ENCODE measurements at places on chromosomes 7 and 10.
A peak's percentile ranks its signal among the peaks of the same experiment; 100 is the strongest.

GRCh38 chr7:49702099-49702498 lies 71.3 kb upstream of the VWC2 start:
- no peak for DNase-seq

GRCh38 chr10:73886661-73887293 lies 12.4 kb upstream of the CAMK2G start:
- DNase-seq, result no peak

GRCh38 chr7:106613848-106614560 lies 47.0 kb downstream of the CCDC71L start:
- DNase-seq, result no peak

DNA sequence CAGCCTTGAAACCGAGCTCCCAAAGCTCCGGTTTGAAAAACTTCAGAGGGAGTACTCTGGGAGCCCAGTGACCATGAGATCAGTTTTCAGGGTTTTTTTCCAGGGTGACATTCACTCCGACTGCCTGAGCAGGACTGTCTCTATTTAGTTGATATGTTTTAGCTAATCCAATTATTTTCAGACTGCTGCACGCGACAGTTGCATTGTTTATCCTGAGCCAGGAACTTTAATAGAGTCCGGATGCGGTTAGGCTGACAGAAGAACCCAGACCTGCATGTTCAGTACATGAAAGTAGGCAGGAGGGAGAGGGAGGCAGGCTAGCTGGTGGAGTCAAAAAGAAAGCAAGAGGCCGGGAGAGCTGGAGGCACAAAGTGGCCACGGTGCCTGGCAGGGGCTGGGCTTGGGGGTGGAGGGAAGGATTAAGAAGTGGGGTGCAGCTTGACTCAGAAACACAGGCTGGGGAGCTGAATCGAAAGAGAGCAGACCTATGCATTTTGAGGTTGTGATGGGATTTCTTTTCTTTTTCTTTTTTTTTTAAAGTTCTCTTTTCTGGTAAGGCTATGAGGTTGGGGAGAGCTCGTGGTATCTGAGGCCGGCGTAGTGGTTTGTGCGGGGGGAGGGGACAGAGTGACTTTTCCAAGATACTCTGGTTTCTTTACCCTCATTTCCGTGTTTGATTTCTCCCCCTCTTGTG lies 5.7 kb downstream of the GATA3 start:
- no peak for DNase-seq

GRCh38 chr7:43469051-43469450 lies 113.9 kb upstream of the STK17A start:
- DNase-seq, result no peak

DNA sequence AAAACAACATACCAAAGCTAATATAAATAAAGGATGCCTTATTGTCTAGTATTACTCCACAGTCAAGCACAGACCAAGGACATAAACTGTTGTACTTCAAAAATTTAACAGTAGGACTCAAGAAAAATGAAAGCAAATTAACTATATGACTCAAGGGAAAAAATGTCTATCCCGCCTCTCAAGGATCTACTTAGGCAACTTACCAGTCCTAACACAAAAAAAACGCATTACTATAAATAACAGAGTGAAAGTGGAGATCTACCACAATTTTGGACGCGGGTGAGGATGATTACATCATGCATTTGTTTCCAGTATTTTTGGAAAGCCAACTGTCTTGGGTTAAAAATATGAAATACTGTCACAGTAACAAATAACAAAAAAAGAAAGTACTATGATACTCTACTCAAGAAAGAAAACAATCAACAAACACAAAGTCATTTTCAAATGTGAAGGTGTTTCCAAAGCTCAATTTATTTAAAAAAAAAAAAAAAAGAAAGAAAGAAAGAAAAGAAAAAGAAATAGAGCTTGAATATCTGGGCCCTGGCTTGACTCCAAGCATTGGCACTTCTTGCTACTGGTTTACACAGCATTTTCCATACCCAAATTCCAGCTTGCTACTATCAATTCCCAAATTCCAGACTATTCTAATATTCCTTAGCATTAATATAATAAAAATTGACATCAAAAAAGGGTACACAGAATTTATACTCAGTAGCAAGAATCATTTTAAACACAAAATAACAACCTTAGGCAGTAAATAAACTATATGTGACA lies 99.4 kb downstream of the RSU1 start:
- DNase-seq, result no peak

- no peak for DNase-seq
Observed at GRCh38 chr10:14126697-14127440, 203.9 kb downstream of the FRMD4A start.

GRCh38 chr10:49175587-49176309 lies 12.4 kb downstream of the TMEM273 start:
- DNase-seq, result no peak

- peak; percentile 43 for DNase-seq
Observed at GRCh38 chr10:13831711-13832141, 245.0 kb downstream of the PRPF18 start.

DNA sequence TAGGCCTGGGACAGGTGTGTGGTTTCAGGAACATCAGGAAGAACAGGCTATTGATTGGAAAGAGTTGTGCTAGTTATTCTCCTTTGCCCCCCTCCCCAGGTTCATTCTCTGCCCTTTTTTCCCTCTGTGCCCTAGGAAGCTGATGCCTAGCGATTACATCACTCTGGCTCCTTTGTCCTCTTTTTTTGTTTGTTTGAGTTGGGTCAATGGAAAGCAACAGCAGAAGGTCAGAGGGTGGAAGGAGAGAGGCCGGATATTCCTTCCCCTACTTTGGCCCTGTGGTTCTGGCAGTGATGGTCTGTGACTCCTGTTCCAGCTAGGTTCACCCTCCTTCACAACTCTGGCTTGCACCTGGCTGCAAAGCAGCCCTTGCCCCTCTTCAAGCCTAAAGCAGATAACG lies 18.9 kb downstream of the LOXL4 start:
- DNase-seq, result no peak

DNA sequence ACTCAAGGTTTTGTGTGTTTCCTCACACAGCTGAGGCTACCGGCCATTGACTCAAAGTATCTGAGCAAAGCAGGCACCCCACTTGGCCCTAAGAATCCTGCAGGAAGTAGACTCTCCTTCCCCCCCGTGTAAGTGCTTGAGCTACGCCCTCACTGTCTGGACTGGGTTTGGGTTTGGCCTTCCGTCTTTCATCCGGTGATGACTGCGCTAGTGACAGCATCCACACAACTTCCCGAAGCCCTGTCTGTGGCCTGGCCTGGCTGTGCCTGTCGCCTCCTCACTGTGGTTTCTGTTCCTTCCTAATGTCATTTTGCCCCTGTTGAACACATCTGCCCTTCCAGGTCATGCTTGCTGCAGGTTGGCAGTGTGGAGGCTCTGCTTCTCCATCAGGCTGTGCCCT lies 14.5 kb downstream of the C7orf57 start:
- DNase-seq, result no peak

GRCh38 chr7:30281791-30282190 lies 2.6 kb upstream of the ZNRF2 start:
- DNase-seq, result no peak

DNA sequence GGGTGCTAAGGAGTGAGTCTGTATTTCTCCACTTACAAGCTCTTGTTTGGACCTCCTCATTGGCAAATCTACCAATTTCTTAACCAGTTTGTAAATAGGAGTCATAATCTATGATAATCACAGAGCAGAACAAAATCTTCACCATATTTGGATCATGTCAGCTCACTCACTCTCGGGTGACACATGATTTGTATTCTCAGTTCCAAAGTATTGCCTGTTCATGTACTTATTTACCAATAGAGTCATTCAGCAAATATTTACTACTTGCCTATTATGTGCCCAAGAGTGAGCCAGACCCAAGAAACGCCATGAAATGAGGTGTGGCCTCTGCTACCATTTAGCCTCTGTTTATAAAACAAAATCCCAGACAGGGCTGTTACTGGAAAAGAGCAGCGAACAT lies 114.8 kb downstream of the TSPAN12 start:
- DNase-seq, result no peak
